Chondrocyte (in vitro differentiated cells): ENCODE measurements at places on chromosomes 4 and X. TPM values are rescaled to one million over a fixed set of nuclear protein-coding genes. Genes with fewer than 3 reads are reported as not detected.

The NEUROG2 gene
- not detected in 3 replicates for total RNA-seq

The HTRA3 gene
- total RNA-seq: 0.68 to 4.8 TPM (median 3.5 TPM) in 3 replicates

The WDR1 gene
- total RNA-seq: 312 to 483 TPM (median 462 TPM) in 3 replicates

The IL2 gene
- total RNA-seq: not detected in 3 replicates

The AKAP4 gene
- not detected in 3 replicates for total RNA-seq

The SPANXA2 gene
- not detected in 3 replicates for total RNA-seq

The SATL1 gene
- 0.15 TPM in 1 of 3 replicates, not detected in the others for total RNA-seq

The TGIF2LX gene
- total RNA-seq: not detected in 3 replicates

The BMX gene
- total RNA-seq: not detected in 3 replicates
